Ecto neural progenitor cell (in vitro differentiated cells): ENCODE measurements at places on chromosomes 6 and 20.
A peak's percentile ranks its signal among the peaks of the same experiment; 100 is the strongest.

- DNase-seq: no peak
Observed at GRCh38 chr6:37513576-37513975, 13.9 kb upstream of the CCDC167 start.

GRCh38 chr6:45450132-45450531, 72.4 kb upstream of the SUPT3H start:
- no peak for DNase-seq

DNA sequence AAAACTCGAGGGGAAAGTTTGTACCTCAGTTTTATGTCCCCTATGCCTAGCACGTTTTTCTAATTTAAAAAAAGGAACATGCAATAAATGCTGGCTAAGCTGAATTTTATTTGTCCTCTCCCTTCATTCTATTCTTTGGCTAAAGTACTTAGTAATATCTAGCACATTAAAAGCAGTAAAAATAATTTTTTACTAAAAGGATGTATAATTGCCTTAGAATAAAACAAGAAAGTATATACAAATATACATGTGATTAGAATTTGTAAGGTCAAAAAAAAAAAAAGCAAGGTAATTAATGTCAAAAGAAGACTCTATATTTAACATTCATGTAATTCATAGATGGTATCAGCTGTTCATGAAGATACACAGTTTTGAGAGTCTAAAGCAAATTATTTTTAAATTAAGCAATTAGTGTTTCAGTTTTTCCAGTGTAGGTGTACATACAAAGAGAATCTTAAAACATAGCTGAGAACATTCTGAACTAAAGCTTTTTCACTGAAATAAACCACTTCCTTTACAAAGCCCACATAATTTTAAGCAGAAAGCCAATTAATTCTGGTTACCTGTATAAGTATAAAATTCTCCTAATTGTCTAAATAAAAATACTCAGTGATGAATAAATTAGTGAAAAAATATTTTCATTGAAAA, 32.4 kb downstream of the HBS1L start:
- no peak for DNase-seq

DNA sequence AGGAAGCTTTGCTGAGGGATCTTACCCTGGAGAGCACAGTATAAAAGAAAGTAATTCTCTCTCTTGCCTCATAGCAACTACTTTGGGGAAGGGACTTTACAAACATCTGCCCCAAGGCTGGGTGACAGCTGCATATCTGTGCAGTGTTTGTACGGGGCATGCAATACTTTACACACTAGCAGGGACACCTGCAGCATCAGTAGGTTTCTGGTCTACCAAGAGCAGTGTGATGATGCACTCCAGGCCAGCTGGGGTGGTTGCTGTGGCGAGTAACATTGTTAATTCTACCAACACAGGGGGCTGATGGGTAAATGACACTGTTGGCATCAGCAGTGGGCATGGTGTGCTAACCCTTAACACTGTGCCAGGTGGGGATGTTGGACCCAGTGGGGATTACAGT, 48.0 kb downstream of the ADTRP start:
- DNase-seq: no peak

- no peak for DNase-seq
Observed at GRCh38 chr6:131740161-131740560, 29.3 kb upstream of the CTAGE9 start.

- DNase-seq: no peak
Observed at GRCh38 chr6:210104-210456, 82.2 kb upstream of the DUSP22 start.

DNA sequence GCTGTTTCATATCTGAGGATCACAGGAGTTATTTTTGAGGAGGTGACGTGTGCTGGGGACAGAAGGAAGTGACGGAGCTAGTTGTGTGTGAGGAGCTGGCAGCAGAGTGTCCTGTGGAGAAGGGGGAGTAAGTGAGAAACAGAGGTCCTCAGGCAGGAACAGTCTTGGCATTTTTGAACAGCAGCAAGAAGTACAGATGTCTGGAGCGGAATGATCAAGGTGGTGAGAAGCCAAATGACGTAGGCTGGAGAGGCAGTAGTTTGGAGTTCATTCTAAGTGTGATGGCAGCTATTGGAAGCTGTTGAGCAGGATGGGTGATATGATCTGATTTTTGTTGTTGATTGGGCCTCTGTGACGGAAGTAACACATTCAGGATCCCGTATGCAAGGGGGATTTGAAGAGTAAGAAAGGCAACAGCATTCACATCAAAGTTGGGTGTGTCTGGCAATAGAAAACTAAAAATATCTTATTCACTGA, 52.3 kb downstream of the SOBP start:
- DNase-seq: no peak

GRCh38 chr20:14556206-14556605, 218.8 kb upstream of the FLRT3 start:
- no peak for DNase-seq

GRCh38 chr6:30424549-30424948, 64.8 kb upstream of the HLA-E start:
- DNase-seq: no peak

- DNase-seq: no peak
Observed at GRCh38 chr6:134720353-134721059, 229.4 kb downstream of the ALDH8A1 start.

DNA sequence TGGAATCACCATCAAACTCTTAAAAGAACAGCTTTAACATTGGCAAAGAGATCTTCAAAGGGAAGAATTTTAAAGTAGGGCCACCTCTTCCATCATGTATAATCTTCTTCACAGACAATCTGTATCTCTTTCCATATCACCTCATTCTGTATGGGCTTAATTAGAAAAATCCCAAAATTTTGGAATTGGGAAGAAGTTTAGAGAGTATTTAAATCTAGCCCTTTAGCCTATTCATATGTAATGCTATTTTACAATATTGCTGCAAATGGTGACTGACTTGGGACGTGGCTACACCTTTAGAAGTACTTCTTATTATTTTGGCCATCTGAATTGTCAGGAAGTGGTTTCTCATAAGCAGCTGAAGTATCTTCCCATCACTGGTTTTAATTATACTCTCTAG, 474.3 kb downstream of the RFPL4B start:
- DNase-seq: no peak

DNA sequence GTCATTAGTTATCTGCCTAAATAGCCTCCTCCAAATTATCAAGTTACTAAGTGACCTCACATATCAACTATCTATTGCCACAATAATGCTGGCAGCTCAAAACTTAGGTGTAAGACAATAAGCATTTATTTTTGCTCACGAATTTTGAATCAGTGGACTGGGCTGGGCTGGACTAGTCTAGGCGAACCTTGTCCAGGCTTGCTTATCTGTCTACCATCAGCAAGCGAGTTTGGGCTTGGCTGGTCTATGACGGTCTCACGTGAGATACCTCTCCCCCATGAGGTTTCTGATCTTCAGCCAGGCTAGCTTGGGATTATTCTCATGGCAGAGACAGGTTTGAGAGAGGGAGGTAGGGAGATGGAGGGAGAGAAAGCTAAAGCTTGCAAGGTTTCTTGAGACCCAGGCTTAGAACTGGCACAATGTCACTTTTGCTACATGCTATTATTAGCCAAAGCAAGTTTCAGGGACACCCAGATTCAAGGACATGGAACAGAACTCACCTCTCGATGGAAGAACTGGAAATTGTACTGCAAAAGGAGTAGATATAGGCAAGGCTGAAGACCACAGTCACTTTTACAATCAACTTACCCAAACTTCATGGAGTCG, 80.9 kb downstream of the WASF1 start:
- no peak for DNase-seq

- no peak for DNase-seq
Observed at GRCh38 chr20:328975-329695, 3.8 kb downstream of the SOX12 start.

- DNase-seq: no peak
Observed at GRCh38 chr6:112802144-112802543, 455.0 kb downstream of the RFPL4B start.

DNA sequence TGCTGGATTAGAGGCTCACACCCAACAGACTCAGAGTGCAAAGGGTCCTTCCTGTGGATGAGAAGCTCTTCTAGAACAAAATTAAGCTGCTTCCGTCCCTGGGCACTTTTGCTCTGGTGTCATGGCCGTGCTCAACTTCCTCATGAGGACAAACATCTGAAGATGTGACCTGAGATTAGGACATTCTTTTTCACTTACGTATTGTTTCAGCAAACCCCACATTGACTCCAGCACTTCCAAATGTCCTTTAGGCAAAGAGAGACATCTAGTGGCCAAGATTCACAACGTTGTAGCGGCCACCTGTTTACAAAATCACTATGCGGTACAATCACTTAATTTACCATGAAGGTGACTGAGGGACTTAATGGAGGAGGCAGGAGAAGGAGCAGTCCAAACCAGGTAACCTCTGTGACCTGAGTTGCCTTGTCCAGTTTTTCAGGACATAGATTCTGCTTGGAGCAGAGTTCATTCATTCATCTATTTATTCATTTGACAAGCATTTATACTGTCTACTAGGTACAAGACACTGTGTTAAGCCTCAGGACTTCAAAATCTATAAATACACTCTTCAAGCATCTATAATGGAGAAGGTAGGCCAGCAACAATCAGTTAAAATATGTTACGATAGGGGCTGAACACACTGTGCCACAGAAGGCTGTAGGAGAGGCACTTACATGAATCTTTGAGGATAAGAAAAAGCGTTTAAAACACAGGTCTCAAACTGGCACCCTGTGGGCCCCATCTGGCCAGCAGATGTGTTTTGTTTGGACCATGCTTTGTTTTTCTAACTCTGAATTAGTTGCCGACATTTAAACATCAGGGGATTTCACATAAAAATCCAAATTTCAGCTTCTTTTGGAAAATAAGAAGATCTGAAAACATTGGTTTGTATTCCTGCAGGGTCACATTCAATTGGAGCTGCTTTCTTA, 5.6 kb upstream of the ADGRF1 start:
- peak; percentile 60 for DNase-seq

- DNase-seq: no peak
Observed at GRCh38 chr6:147194652-147195411, 9.4 kb upstream of the STXBP5 start.

DNA sequence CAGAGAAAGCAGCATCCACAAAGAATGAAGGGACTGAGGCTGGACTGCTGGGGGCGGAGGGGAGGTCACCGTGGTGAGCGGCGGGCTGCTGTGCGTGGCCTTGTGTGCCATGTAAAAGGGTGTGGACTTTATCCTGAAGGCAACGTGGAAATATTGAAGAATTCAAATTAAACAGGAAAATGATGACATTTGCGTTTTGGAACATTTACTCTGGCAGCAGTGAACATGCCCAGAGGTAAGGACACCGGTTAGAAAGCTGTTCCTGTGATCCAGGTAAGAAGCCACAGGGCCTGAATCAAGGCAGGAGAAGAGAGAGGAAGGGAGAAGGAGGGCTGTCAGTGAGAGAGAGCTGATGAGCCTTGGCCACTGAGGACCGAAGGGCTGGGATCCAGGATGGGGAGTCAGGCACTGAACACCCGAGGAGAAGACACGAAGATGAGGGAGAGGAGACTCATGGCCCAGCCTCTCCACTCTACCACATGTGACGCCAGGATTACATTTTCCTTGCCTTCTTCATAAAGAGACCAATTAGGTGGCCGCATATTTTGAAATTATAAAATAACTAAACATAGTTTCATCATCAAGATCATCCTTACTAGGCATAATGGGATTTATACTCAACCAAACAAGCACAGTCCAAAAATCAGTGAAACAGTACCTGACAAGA, 58.4 kb downstream of the TRAM2 start:
- no peak for DNase-seq

DNA sequence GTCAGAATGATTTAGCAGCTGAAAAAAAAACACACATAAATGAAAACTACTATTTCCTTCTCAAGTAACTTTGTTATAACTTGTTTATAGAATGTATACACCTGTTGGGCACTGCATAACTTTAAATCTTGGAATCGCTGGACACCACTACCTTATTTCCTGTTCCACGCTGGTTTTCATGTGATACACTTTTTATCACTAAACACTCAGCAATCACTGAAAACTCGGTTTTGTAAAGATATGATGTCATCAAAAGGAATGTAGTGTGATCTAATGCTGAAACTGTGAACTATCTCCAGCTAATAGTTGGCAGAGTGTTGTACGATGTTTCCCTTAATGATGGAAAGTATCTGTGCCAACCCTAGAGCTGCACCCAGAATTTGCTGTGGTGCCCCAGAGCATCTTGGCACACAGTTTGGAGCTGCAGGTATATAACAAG, 127.9 kb downstream of the BACH2 start:
- DNase-seq: no peak

DNA sequence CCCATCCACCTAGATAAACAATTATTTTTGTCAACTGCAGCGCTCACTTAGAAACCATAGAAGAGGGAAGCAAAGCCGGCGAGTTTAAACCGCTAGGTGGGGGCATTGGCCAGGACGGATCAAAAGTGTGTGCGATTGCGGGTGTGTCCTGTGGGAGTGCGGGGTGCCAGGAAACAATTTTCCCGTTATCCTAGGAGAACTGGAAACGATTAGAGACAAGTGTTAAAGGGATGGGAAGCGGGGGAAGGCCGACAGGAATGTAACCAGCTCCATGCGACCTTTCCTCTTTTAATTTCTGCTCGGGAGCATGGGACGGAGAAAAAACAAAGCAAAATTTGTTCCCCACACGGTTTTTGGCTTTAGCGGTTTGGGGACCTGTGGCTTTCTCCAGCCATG, 2.8 kb upstream of the HTR1B start:
- peak; percentile 77 for DNase-seq
